ENCODE measurements at places on chromosomes 4 and X.
A peak's percentile ranks its signal among the peaks of the same experiment; 100 is the strongest.

DNA sequence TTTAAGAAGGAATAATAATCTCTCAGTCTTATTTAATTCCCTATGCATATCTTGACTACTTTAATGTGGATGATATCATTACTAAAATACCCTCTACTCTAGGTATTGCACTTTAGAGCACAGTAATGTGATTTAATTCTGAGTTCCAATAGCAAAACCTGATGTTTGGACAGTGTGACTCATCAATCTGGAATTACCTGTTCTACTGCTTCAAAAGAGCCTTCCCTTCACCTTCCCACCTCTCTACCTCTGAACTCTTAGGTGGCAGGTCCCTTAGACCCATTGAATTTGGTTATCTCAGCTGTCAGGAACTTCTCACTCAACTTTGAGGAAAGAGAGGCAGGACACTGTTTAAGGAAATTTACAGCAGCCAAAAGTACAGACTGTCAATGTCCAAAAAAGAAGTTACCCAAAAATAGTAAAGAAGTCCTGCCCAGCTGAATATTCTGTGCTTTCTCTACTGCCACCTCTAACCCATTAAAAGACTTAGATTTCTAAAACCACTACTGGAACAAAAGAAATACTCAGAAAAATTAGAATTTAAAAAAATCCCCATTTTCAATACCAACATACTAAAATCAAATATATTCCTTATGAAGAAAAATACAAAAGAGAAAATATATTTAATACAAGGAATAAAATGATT lies 123.1 kb upstream of the GPM6A start:
- no peak for DNase-seq

- no peak for DNase-seq
These were observed 648 bp downstream of the GRK4 start for GRCh38 chr4:2963966-2964471.

DNA sequence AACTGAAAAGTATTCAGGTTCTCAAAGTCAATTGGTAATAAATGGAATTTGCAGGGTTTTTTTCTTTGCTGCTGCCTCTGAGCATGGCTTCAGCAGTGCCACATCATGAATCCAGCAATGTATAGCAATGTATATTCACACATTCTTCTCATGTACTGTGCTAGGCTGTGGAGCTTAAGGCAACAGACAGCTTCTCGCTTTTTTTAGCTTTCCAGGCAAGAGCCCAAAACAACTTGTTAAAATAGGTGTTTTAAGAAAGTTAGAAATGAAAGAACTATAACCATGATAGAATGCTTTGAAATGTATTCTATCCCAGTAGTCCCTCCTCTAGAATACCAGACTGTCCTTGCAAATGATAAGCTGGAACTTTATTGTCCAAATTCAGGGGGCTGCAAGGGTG lies 30.4 kb downstream of the SMIM43 start:
- no peak for DNase-seq

GRCh38 chrX:147910607-147911006 lies 1.1 kb upstream of the FMR1 start:
- no peak for DNase-seq

DNA sequence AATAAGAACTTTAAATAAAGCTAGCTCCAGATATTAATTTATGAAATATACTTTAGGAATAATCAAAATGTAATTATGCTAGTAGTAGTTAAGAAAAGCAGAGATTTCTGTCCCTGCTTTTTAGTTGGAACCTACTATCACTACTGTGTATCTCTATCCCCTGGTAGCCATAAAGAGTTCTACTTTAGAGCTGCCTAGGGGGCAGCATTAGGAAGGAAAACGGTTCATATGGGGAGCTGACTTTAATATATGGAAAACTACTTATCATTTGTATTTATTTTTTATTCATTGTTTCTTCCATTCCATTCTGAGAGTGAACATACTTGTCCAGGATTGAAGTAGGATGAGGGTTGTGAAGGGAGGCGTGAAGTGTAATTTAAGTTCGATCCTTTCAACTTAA lies 40.9 kb downstream of the CPEB2 start:
- no peak for DNase-seq

GRCh38 chr4:53714236-53715140 lies 123.2 kb upstream of the LNX1 start:
- DNase-seq = no peak

DNA sequence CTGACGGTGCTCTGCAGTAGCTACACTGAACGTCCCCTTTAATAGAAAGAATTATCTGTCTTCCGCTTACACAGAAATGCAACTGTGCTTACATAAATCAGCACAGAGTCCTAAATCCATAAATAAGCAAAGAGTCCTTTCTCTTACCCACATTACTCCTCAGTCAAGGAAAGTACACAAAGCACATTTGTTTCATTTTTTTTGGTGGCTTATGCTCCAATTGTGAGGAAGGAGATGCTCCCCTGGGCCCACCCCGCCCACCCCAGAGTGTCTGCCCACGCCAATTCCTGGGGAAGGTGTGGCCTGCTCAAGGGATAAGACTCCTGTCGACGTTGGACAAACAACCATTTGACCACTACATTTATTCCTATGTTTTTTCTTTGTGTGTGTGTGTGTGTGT lies 53.8 kb downstream of the CPLX1 start:
- DNase-seq = no peak

DNA sequence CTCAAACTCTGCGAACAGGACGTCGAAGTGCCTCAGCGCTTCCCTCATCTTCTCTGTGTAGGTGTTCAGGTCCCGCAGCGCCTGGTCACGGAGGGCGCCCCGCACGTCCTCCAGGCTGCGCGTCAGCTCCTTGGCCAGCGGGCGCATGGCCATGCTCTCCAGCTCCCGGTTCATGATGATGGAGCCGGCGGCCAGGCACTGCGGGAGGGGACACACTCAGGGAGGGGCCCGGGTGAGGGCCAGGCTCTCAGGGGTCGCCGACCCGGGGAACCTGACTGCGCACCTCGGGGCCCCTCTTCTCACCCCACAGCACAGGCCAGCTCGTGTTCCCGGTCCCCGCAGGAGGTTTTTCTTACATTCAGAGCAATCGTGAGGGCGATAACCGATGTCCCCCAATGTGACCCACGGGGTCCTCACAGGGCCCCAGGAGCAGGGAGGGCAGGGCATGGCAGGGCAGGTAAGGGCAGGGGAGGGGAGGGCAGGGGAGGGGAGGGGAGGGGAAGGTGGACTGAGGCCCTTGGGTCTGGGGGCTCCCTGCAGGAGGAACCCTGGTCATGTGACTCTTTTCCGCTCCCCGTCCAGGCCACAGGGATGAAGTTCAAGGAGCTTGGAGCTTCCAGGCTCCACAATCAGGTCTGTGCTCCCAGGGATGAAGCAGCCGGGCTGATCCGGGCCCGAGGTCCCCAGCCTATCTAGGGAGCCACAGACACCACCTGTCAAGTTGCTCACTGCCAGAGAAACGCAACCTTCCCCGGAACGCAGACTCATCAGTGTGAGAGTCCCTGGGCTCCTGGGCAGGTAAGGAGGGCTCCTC lies 77.8 kb upstream of the MXD4 start:
- DNase-seq = no peak

DNA sequence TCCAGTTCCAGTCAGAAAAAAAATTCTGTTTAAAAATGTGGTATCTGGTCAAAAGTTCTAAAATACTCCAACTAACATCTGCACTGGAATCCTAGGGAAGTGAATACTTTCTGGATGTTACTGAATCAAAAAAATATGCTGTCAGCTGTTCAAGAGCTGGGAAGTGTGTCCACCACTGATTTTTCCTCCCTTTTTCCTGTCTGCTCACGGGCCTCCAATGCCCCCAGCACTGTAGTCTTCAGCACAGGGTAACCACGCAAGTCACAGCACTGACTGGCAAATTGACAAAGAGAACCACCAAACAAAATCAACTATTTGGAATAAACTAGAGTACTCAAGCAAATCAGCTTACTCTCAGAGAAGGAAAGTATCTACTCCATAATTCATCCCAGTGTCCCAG lies 9.9 kb downstream of the VEGFC start:
- no peak for DNase-seq

DNA sequence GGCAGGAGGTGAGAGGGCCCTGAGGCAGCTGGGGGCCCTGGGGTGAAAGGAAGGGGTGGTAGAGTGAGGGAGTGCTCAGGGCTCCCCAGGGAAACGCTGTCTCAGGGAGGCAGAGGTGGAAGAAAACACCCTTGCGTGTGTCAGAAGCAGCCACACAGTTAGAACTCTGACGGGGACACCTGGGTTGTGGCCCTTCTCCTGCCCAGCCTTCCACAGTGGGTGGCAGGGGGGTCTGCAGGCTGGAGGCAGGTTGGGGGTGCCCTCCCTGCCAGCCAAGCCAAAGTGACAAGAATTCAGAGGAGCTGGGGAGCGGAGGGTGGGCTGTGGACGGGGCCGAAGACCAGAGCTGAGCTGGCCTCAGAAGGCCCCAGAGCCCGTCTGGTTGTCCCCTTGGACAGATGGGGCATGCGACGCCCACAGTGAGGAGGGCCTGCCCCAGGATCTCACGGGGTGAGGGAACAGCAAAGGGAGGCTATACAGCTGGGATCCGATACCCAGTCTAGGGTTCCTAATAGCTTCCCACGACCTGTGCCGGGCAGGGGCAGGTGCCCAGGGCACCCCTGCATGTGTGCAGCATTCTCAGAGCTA lies 105.2 kb upstream of the ADRA2C start:
- no peak for DNase-seq

DNA sequence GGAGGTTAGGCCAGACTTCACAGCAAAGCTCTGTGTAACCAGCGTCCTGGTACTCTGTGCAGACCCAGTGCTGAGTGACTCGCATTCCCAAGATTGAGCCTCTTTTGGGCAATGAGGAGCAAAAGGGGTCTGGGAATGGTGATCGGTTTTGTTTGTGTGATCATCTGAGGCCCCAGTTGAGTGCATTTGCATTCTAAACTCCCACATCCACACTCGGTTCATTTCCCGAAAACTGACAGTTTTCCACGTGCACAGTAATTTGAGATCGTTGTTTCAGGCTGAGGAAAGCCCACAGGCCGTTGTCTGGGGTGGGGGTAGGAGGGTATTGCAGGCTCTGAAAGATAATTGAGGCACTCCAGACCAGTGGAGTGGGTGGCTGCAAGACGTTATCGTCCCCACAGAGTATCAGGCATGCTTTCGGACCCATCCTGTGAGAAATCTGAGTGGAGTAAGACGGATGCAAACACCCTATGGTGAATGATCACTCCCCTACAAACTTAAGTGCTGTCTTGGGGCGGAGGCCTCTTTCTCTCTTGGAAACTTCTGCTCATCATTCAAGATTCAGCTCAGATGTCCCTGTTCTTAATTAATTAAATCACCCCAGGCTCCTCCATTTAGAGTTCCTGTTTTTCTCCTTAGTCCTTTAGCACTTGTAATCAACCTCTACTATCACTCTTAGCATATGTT lies 96.1 kb downstream of the AFF1 start:
- DNase-seq = no peak

GRCh38 chrX:28552882-28553829 lies 34.1 kb upstream of the IL1RAPL1 start:
- DNase-seq = no peak

DNA sequence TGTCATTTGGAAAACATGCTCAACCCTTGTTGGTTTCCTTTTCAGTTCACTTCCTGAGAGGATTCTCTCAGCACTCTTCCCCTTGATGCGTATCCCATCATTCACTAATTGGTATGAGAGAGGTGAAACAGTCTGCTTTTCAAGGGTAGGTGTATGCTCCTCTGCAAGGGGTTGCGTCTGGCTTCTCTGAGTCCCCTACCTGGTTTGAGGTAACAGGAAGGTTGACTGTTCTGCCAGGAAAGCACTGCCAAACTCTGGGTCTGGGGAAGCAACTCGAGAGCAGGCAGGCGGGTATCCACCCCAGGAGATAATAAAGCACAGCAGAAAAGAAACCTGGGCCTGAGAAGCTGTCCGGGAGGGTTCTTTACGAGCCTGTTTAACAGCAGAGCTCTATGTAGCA lies 101.2 kb downstream of the SHROOM4 start:
- DNase-seq = no peak

GRCh38 chrX:1493877-1494510 lies 41.3 kb upstream of the ASMTL start:
- DNase-seq = no peak

- no peak for DNase-seq
These were observed 80.5 kb upstream of the ADGRA3 start for GRCh38 chr4:22596409-22596808.

DNA sequence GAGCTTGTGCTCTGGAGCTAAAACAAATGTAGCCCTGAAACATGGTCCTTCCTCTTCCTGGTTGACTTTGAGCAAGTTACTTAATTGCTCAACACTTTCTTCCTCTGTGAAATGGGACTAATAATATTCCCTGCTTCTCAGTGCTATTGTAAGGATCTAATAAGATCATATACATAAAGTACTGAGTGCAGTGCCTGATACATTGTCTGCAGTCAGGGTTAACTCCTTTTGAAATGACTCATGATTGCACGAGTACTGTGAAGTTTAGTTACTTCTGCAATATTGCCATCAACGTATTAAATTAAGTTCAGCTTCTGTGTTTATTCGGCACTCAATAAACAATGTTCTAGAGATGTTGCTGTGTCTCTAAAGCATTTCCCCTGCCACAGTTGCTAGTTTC lies 91.8 kb upstream of the HPRT1 start:
- no peak for DNase-seq

DNA sequence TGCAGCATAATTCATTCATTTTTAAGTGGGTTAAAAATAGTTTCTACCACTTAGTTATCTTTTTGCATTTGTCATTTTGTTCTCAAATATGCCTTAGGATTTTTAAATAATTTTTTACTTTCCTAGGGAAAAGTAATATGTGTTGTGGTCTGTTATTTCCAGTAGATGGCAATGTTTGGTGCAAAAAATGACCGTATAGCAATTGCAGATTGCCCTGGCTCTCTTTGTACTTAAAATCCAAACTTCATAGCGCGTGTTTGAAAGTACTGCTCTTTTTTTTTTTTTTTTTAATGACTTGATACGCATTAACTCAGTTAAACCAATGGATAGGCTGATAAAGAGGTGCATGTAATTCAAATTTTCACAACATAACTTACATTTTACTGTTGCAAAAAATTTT lies 74.4 kb upstream of the RBMX start:
- no peak for DNase-seq

- DNase-seq = no peak
These were observed 3.2 kb downstream of the TDO2 start for GRCh38 chr4:155906554-155907247.

- DNase-seq = no peak
These were observed 28.3 kb downstream of the TMEM144 start for GRCh38 chr4:158238575-158238974.

DNA sequence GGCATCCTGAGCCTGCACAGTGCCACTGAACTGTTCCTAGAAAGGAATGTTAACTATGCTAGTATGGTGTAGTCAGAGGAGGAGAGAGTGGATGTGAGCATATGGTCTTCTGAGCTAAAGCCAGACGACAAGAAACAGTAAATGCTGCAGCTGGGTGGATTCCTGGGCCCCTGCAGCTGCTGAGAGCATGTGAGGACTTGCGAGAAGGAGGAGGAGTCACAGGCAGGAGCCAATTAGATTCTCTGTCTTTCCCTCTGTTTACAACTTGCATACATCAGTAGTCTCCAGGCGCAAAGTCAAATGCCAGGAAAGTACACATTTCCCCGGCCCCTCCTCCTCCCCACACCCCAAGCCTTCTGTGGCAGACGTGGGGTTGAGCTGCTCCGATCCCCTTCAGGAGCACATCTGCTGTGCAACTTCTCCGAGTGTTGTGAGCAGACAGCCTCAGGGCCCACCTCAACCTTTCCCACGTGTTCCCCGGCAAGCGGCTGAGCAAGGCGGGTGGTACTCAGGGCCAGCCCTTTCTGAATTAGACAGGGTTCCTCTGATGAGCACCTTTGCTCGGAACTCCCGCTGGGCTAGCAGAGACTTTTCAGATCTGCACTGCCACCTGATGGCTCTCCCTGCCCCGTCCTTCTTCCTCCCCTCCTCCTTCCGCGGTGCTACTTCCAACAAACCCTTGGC lies 108.7 kb upstream of the ATP6AP2 start:
- DNase-seq = peak; percentile 4

GRCh38 chr4:155552180-155552579 lies 114.5 kb upstream of the GUCY1A1 start:
- DNase-seq = no peak
